ENCODE measurements at places on chromosomes 6 and 20.

GRCh38 chr6:167758309-167759023 is 68.2 kb upstream of the AFDN start:
- no peak for DNase-seq

GRCh38 chr6:21928827-21929226 is 335.3 kb downstream of the SOX4 start:
- no peak for DNase-seq

GRCh38 chr6:3753228-3753835 is 1.8 kb upstream of the PXDC1 start:
- DNase-seq, result no peak

- DNase-seq, result no peak
These were observed 252.1 kb downstream of the DOK5 start for GRCh38 chr20:54727490-54727889.

- no peak for DNase-seq
These were observed 45.9 kb downstream of the EPHA7 start for GRCh38 chr6:93373445-93373844.

- no peak for DNase-seq
These were observed 149.7 kb downstream of the TFAP2C start for GRCh38 chr20:56778765-56779195.

DNA sequence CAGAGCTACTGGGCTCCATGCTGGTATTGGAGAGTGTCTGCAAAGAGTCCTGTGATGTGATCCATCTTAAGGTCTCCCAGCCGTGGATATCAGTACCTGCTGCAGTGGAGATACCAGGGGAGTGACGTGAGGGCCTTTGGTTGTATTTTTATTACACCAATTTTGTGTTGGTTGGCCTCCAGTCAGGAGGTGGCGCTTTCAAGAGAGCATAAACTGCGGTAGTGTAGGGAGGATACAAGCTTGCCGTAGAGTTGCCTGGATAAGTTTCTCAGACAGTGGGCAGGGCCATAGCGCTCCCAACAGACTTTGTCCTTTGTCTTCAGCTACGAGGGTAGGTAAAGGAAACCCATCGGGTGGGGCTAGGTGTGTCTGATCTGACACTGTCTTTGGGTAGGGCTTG is 113.0 kb upstream of the CEP162 start:
- DNase-seq, result no peak

GRCh38 chr6:84575264-84575663 is 189.1 kb downstream of the TBX18 start:
- no peak for DNase-seq

GRCh38 chr6:85126485-85127167 is 323.3 kb upstream of the NT5E start:
- no peak for DNase-seq

DNA sequence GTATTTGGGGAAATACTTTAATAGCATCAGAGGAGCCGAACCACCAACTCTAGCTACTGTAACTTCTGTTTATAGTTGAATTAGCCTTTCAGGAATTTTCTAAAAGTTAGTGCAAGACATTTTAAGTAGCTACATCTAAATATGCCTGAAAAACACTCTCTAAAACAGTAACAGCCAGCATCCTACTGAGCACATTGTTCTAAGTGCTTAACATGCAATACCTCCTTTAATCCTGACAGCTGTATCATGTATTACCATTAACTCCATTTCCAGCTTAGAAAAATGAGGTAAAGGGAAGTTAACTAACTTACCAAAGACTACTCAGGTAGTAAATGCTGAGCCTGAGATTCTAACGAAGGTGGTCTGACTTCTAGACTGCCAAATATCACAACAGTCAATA is 120.7 kb downstream of the DST start:
- no peak for DNase-seq

GRCh38 chr6:124002377-124003081 is 198.9 kb downstream of the NKAIN2 start:
- DNase-seq, result no peak

DNA sequence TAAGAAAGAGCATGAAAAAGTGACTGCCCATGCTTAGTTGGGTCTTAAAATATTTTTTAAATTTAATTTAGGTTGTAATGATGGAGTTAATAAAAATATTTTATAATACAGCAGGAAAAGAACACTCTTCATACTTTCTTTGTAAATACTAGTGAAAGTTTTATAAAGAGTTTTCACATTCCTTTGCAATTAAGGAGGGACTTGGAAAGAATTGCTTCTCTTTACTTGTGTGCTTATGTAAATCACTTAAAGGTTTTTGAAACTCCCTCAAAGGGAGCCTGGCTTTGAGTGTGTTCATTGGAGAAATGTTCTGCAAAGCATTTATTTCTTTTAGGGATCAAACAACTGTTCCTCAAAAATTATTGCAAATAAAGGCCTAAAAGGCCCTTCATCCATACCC is 11.6 kb upstream of the TFAP2B start:
- DNase-seq, result no peak

GRCh38 chr6:78031228-78031627 is 378.4 kb downstream of the MEI4 start:
- no peak for DNase-seq

DNA sequence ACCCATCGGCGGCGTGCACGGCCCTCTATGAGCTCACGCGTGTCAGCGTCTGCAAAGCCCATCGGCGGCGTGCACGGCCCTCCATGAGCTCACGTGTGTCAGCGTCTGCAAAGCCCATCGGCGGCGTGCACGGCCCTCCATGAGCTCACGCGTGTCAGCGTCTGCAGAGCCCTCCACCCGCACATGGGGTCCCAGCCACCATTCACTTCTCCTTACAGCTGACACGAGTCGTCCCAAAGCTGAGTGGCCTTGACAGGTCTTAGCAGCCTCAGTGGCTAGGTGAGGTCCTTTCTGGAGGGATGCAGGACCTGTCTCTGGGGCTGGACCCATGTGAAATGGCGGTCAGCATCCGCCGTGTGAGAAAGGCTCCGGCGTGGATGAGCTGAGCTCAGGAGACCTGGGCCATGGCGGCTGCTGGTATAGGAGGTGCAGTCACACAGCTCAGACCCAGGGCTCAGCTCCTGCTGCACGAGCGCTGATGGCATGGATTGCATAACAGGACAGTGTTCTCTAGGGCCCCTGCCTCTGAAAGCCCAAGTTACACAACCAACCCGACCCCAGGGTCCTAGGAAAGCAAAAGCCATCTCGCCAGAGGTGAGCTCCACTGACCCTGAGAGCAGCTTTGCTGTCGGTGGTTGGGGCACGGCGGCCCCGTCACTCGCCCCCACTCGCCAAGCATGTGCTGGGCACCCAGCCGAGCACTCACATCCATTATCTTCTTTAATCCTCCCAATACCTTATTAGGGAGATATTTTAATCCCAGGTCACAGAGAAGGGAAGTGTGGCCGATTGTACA is 38.9 kb downstream of the DLL1 start:
- no peak for DNase-seq

- no peak for DNase-seq
These were observed 62.0 kb upstream of the PAX1 start for GRCh38 chr20:21643417-21643816.

DNA sequence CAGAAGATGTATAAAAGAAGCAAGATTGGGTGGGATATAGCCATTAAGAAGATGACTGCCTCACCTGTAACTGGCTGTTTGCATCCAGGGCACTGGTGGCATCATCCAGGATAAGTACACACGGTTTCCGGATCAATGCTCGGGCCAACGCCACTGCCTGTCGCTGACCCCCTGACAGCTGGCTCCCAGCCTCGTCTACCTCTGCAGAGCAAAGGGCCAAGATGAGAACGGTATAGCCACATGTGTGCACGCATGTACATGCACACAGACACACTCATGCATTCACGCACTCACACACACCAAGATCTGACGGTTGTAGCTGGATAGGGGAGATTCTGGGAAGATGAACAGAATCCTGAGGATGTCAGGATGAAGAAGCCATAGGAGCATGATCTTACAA is 3.2 kb upstream of the PSMB8 start:
- DNase-seq, result no peak

GRCh38 chr6:103042336-103042735 is 1648.8 kb downstream of the GRIK2 start:
- DNase-seq, result no peak

DNA sequence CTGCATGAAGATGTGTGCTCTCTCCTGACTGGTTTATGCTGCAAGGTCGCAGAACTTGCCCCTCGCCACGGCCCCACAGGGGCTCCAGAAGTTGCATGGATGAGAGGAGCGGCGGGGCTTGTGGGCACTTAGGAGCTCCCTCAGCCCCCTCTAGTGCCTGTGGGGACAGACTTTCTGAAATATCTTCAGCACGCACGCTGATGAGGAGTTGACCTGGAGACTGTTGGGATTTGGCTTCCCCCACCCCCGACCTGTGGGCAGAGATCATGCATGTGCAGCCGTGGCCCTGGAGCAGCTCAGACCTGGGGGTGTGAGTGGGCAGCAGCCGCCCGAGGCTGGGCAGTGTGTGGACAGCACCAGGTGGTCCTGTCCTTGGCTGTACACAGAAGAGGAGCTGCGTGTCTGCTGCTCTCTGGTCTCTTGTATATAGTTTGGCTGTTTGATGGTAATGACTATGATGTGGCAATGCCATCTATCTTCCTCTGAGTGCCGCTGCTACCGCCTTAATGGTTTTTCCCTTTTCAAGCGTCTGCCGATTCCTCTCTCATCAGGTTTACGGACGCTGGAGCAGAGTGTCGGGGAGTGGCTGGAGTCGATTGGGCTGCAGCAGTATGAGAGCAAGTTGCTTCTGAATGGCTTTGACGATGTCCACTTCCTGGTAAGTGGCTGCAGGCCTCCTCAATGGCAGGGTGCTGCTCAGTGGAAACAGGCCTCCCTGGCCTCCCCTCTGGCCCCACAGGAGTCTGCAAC is 81.4 kb downstream of the TCP11 start:
- no peak for DNase-seq

DNA sequence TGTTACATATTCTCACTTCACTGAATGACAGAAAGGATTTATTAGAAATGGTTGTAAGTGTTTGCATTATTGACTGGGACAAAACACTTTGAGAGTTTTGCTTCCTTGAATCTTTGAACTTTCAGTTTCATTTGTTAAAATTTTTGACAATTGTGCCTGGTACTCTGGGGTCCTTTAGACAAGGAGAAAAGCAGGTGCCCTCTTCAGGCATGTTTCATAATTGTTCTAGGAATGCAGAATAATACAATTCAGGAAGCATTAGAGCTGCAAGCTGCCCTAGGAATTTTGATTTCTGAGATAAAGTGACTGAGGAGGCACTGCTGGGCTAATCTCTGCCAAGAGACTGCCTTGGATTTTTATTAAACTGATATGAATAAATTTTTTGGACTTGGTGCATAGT is 49.7 kb downstream of the TOP1 start:
- no peak for DNase-seq

GRCh38 chr6:43228951-43229802 is at the start of gene DNPH1:
TSS of gene DNPH1 (minus strand) at chr6:43229481. CDS start at chr6:43229456, 25 bp downstream.
- DNase-seq, result peak; percentile 66

GRCh38 chr20:4708856-4709255 is 12.9 kb upstream of the PRND start:
- DNase-seq, result no peak

- DNase-seq, result no peak
These were observed 39.5 kb downstream of the CD40 start for GRCh38 chr20:46157625-46158024.

DNA sequence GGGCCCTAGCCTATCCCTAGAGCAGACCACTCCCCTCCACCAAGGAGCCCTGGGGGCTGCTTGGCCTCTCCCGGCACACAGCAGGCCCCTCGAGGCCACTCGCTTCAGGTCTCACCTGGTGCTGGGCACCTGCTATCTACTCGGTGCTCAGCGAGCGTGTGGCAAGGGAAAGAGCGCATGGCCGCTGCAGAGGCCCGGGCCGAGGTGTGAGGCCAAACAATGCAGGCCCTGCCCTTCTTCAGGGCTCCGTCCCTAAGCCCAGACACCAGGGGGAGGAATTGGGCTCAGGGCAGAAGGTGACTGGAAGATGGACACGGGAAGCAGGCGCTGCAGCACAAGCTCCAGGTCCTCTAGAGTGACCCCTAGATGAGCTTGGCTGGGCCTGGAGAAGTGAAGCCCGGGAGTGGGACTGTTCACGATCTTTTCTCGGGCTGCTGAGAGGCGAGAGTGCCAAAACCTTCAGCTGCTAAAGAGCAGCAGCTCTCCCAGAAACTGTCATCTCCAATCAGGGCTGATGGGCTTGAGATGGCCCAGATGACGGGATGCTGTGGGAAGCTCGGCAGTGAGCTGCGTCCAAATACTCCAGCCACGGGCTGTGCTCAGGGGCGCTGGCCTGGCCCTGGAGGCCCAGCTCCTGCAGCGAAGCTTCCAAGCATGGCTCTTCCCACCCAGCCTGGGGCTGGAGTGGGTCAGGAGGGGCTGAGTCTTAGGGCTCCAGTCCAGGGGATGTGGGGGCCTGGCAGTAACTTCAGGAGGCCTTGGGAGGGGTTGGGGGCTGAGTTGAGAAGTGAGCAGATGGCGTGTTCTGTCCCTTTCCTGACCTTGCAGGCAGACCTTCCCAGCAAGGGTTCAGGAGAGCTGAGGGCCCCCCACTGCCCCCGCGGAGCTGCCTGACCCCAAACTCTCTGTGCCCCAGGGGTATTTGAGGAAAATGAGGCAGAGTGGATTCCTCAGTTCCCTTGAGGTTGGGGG is 43.7 kb downstream of the APCDD1L start:
- DNase-seq, result no peak

DNA sequence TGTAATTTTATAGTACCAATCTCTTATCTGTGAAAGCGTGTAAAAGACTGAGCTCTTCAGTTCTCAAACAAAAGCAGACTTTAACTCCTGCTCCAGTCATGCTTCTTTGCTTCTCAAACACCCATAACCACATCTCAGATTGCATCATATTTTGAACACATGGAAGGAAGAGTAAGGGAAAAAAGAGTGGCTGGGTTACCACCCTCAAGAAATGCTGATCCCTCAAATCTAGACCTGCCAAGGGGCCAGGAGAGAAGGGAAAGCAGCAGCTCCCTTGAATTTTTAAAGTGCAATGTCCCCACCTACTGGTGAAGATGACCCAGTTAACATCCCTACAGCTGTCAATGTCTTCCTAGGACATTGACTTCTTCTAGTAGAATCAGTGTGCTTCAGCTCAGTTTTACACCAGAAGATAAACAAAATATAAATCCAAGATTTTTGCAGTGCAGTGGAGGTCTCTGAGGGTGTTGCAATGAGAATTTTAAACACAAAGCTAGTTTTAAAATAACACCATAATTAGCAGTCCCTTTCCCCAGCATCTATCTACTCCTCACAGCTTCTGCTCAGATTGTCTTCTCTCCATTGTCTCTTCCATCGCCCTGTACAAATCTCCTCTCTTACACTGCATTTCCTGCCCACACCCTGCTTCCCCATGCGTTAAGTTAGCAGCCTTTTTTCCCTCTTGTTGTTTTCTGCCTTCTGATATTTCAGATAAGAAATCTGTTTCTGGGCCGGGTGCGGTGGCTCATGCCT is 22.6 kb upstream of the HLA-DQB2 start:
- DNase-seq, result no peak

GRCh38 chr6:31620586-31621319 is at the start of gene PRRC2A:
TSS of gene PRRC2A (plus strand) at chr6:31620715. CDS start at chr6:31622790, 2,075 bp downstream.
- DNase-seq, result peak; percentile 89

GRCh38 chr6:9914951-9915350 is 499.9 kb downstream of the TFAP2A start:
- no peak for DNase-seq

Data from stimulated activated CD8-positive, alpha-beta memory T cell treated with anti-CD3 and anti-CD28 coated beads, Interleukin-2, amount 100 ng/mL, for 1 hour (primary cell).